Endothelial cell of umbilical vein (primary cell): ENCODE measurements at places on chromosomes 3 and 15. TPM values are rescaled to one million over a fixed set of nuclear protein-coding genes. Genes with fewer than 3 reads are reported as not detected.

The PPP1R14D gene
- total RNA-seq, result not detected in 2 replicates

The TPRG1 gene
- total RNA-seq, result not detected in 2 replicates

DNA sequence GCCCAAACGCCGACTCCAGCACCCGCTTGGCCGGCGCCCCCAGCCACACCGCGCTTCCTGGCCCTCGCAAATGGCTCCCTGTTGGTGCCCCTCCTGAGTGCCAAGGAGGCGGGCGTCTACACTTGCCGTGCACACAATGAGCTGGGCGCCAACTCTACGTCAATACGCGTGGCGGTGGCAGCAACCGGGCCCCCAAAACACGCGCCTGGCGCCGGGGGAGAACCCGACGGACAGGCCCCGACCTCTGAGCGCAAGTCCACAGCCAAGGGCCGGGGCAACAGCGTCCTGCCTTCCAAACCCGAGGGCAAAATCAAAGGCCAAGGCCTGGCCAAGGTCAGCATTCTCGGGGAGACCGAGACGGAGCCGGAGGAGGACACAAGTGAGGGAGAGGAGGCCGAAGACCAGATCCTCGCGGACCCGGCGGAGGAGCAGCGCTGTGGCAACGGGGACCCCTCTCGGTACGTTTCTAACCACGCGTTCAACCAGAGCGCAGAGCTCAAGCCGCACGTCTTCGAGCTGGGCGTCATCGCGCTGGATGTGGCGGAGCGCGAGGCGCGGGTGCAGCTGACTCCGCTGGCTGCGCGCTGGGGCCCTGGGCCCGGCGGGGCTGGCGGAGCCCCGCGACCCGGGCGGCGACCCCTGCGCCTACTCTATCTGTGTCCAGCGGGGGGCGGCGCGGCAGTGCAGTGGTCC, 3.5 kb downstream of the ISLR2 start:
- H3K4me3 ChIP-seq, result no peak overlapping the region
- no peaks in the 10 kb centered on the region for H3K36me3 ChIP-seq
- no peak for DNase-seq
- peaks cover 77% of the 10 kb centered on the region for H3K27me3 ChIP-seq

GRCh38 chr3:14508966-14509795, 31.0 kb downstream of the GRIP2 start:
- H3K36me3 ChIP-seq, result no peaks in the 10 kb centered on the region
- no peak overlapping the region for H3K4me3 ChIP-seq
- H3K4me1 ChIP-seq, result no peaks in the 10 kb centered on the region
- peak; percentile 30 for DNase-seq

DNA sequence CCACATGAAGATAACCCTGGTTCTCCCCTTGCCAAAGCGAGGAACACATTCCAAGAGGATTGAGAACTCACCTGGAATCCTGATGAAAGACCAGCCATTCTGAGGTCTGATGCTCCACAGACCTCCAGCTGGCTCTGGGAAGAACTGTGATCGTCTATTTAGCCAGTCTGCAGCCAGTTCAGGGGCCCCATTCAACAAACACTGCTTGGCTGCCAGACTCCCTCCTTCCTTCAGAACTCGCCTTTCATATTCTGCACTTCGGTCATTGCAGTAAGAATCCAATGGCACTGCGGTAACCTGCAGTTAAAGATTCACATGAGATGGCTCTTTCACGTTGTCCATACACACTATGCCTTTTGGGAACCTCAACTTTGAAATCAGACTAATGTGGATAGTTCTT, 67.6 kb downstream of the CHAC1 start:
- H3K27ac ChIP-seq, result no peak overlapping the region
- no peak for DNase-seq
- no peak overlapping the region for H3K4me3 ChIP-seq

- DNase-seq, result no peak
- no peak overlapping the region for H3K27ac ChIP-seq
- no peaks in the 10 kb centered on the region for H3K36me3 ChIP-seq
- H3K27me3 ChIP-seq, result peaks cover 31% of the 10 kb centered on the region
- H3K4me1 ChIP-seq, result no peaks in the 10 kb centered on the region
- H3K4me3 ChIP-seq, result no peak overlapping the region
Observed at GRCh38 chr15:89421219-89421618, 75.2 kb downstream of the RHCG start.

DNA sequence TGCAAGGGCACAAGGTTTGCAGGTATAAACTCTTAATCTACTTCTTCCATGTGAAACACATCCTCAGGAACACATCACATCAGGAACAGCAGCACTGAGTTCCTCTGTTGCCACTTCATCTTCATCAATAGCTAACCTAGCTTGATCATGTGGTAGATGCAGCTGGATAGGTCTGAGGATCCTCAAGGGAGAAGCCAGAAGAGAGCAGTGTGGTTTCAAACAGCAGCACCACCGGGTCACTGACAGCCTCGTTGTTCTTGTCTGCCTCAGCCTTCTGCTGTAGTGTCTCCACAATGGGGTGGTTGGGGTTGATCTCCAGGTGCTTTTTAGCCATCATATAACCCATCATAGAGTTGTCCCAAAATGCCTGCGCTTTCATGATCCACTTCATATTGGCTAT, 58.8 kb downstream of the ADAM10 start:
- no peak overlapping the region for H3K4me3 ChIP-seq
- DNase-seq, result no peak
- H3K27ac ChIP-seq, result no peak overlapping the region
- no peaks in the 10 kb centered on the region for H3K4me1 ChIP-seq

GRCh38 chr3:155604967-155605366, 139.9 kb downstream of the PLCH1 start:
- no peak overlapping the region for H3K27ac ChIP-seq
- no peak overlapping the region for H3K4me3 ChIP-seq
- H3K4me1 ChIP-seq, result no peaks in the 10 kb centered on the region
- no peaks in the 10 kb centered on the region for H3K27me3 ChIP-seq
- H3K36me3 ChIP-seq, result no peaks in the 10 kb centered on the region

DNA sequence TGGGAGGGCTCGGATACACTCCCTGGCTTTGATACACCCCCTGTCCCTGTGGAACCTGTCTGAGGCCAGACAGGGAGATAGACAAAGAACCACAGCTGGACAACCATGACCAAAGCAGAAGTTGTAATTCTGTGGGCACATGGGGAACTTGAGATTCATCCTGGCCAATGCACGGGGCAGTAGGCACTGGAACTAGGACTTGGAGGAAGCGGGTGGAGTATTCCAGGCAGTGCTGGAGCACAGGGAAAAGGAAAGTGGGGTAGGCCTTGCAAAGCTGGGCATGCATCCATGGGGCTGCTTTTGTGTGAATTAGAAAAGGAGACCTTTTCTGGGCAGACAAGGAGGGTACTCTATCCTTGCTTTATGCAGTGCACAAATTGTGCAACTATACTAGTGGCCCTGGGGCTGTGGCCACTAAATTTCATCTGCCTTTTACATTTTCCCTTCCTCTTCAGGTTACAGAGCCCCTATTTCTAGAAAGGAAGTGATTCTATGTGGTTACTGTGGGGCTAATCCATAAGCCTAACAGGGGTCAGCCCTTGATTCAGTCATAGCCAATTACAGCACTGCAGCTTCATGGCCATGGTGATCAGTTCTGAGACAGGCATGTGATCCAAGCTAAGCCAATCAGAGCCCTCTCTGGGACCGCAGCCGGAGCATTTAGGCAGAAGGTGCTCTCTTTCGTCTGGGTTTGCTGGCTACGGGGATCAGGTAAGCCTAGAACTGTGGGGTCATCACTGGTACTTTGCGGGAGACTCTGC, 21.0 kb downstream of the CRABP1 start:
- H3K4me1 ChIP-seq, result no peaks in the 10 kb centered on the region
- DNase-seq, result no peak
- H3K4me3 ChIP-seq, result no peak overlapping the region
- no peaks in the 10 kb centered on the region for H3K36me3 ChIP-seq
- H3K27ac ChIP-seq, result no peak overlapping the region
- H3K27me3 ChIP-seq, result peaks cover 17% of the 10 kb centered on the region
